ENCODE measurements at places on chromosomes 3 and 15. TPM values are rescaled to one million over a fixed set of nuclear protein-coding genes. Genes with fewer than 3 reads are reported as not detected.

ANKUB1 gene
- not detected for total RNA-seq

YEATS2 gene
- 72.2 TPM for total RNA-seq

TMEM207 gene
- total RNA-seq, result not detected

HEXA gene
- total RNA-seq, result 80.2 TPM

WDR93 gene
- not detected for total RNA-seq

EFCC1 gene
- not detected for total RNA-seq

GRCh38 chr3:114362815-114363214 lies 69.0 kb downstream of the TIGIT start:
- peak; percentile 25 for DNase-seq

DNA sequence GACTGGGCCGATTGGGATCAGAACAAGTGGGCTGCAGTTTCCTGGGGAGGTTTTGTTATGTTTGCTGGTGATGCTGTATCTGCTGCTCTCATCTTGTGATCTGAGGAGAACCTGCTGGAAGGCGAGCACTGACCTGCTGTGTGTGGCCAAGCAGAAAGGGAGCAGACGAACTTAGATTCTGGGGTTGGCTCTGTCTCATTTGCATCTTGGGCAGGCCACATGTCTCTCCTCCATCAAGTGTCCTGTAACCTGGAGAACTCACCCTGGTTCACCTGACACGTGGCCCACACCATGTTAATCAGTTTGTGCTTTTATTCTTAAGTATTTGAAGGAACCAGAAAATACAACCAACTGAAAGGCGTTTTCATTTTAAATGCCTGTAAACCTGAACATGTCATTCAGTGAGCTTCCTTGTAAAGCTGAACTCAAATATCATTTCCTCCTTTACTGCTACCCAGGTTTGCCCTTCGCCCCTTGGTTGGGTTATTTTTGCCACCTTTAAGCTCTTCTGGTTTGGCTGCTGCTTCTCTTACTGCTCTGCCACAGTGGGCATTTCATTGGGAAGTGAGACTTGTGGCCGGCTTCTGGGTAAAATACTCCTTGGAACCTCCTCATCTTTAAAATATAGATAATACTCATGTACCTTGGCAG lies 33.5 kb upstream of the TRAK1 start:
- peak; percentile 57 for DNase-seq

DNA sequence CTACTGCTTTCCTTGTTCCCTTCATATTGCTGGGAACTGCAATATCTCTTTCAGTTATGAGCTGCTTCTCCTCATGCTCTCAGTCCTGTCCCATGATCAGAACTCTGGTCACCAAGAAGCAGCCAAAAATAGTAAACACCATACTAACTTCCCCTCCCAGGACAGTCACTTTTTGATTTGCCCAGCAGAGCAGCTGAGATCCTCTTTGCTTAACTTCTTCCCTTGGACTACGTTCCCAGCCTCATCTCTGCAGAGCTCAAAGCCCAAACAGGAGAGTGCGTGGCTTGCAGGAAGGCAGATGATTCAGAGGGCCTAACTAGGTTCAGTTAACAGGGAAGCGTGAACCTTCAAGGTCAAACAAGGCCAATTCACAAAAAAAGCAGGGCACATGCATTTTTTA lies 153.2 kb downstream of the CTNNB1 start:
- no peak for DNase-seq

GRCh38 chr3:44348993-44349392 lies 10.4 kb downstream of the TCAIM start:
- DNase-seq, result no peak

GRCh38 chr3:2921903-2922302 lies 188.3 kb downstream of the IL5RA start:
- DNase-seq, result peak; percentile 24

GRCh38 chr3:123503203-123503602 lies 54.3 kb upstream of the ADCY5 start:
- no peak for DNase-seq

DNA sequence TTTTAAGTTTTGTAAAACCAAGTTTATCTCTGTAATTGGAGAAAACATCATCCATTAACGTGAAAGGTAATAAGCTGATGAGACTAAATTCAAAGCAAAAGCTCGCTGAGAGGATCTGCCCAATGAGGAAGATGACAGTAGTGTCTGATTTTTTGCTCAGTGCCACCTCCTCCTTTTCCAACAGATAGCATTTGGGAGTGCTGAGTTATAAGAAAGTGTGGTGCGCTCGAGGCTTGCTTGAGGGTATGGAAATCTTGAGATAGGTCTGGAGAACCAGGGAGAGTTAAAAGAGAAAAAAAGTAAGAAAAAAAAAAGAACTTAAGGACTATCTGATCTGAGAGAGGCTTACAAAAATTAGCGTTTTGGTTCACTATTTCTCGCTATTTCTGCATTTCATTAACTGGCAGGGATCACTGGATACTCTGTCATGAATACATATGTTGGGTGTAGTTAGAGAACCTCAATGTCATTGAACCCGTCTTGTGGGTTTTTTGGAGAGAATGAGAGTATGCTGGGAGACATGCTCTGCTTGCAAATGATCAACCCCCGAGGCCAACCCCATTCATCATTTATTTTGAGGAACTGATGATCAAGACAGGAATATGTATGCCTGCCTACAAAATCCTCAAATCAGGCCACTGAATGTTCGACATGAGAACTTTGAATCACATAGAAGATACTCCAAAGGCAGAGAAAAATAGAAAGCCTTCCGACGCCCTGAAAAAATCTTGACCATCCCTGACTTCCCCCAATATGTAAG lies 973 bp upstream of the USP13 start:
- DNase-seq, result peak; percentile 35

- no peak for DNase-seq
Measured at GRCh38 chr3:126216416-126216815, 36.0 kb upstream of the ALDH1L1 start.

- no peak for DNase-seq
Measured at GRCh38 chr3:184637705-184638104, 74.2 kb downstream of the MAGEF1 start.

DNA sequence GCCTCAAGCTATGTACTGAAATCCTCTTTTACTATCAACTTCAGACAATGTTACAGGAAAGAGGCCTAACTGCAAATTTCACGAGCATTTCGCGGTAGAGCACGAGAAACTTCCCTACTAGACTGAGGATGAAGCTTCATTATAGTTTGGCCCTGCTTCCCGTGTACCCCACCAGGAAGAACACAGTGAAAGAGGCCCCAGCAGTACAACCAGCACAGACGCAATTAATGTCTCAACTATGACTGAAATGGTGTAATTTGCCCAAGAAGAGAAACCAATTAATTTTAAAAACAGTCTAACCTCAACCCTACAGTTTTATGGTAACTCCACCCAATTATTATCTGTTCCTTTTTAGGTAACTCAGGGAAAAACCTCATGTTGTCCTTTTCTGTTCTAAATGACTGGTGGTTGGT lies 12.1 kb downstream of the CHSY1 start:
- no peak for DNase-seq

DNA sequence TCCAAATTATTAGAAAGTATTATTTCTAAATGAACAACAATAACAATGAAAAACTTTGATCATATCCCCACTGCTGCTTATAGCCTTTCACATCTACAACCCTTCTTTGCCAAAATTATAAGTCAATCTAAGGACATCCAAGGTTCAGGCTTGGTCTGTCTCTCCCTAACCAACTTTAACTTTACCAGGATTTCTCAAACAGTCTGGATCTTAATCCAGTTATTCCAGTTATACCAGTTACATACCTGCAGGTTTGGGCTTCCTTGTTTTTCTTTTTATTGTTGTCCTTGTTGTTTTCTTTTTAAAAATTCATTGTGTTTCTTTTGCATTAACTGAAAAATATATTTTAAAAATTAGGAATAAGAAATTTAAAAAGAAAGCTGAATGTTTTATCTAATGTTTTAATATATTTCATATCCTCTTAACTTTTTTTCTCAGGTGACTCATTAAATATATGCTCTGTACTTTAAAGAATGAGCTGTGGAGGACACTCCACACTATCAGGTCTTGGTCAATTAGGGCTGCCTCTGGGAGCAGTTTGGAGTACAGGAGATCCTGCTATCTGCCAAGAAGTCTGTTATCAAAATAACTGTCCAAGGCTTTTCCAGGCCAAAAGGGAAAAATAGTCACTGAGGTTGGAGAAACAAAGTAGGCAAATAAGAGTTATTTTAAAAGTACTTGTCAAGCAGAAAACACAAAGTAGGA lies 421.4 kb downstream of the EPHA6 start:
- no peak for DNase-seq

DNA sequence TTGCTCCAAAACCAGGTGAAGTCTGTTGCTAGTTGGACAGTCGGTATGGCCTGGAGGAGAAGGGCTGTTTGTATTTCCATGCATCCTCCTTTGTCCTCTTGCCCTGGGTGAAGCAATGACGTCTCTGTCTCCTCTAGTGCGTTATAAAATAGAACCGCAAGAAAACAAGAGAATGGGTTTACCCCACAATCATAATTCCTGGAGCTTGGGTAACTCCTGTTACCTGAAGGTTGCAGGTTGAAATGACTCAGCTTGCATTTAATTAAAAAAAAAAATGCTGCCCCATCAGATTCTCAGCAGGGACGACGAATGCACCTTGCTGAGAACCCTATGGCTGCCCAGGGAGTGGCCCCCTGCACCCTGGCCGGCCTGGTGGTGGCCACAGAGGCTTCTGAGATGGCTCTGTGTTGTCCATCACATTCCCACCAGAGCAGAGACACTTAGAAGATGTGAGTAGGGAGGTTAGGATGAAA lies 228.2 kb upstream of the BHLHE40 start:
- no peak for DNase-seq

- DNase-seq, result peak; percentile 28
Measured at GRCh38 chr3:136070953-136071949, 105.7 kb downstream of the PPP2R3A start.

- DNase-seq, result peak; percentile 71
Measured at GRCh38 chr15:90300988-90301706, 35.7 kb downstream of the NGRN start.

DNA sequence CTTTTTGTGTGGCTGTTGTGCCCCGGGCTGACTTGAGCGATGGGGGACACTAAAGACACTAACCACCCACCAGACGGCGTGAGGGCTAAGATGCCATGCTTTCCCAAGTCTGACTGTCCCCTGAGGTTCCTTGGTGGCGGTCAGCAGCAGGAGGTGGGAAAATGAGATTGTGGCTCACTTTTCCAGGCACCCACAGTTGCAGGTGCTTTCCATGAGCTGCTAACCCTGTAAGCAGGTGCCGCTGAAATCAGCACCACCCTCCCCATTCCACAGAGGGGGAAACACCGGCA lies 17.7 kb downstream of the PRR23E start:
- no peak for DNase-seq

DNA sequence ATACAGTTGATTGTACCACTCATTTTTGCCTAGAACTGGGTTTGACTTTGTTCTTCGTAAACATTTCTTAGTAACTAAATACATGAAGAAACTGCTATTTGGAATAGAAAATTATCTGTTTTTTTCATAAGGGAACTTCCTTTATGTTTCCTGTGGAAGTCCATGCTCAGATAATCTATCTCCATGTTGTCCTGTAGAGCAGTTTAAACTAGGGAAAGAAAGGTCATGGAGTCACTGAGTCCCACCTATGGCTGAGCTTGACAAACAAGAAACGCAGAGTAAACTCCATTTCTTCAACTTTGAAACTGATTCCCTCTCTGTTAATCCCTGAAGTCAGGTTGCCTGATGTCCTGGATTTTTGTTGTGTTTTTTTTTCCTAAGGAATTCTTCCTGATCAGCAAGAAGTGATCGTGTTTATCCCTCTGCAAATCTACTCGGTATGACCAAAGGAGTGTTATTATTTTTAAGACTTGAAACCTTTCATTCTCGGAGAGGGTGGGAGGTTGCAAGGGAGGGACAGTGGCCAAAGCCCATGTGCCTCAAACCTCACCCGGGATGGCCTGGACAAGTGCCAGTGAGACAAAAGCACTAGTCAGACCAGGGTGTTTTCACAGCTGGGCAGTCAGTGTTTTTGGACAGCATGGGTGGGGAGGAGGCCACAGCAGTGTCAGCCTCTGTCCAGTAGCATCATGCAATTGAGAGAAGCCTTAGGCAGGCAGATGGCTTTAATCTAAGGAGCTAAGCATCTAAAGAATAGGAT lies 129.8 kb upstream of the PHLDB2 start:
- DNase-seq, result no peak

DNA sequence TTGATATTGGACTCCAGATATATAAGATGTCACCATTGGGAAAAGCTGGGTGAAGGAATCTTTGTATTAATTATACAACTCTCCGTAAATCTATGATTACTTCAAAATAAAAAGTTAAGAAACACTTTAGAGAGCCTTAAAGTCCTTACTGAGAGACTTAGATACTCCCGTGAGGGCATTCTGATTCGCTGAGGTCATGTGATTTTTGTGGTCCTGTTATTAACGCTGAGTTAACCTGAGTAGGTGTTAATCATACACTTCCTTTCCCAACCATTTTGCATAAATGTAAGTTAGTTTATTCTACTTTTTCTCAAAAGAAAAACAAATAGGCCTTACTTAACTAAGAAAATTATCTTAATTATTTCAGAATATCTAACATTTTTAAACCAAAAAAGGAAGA lies 67.1 kb upstream of the LMOD3 start:
- DNase-seq, result no peak
